ENCODE measurements at places on chromosomes 6 and 20. TPM values are rescaled to one million over a fixed set of nuclear protein-coding genes. Genes with fewer than 3 reads are reported as not detected.

DNA sequence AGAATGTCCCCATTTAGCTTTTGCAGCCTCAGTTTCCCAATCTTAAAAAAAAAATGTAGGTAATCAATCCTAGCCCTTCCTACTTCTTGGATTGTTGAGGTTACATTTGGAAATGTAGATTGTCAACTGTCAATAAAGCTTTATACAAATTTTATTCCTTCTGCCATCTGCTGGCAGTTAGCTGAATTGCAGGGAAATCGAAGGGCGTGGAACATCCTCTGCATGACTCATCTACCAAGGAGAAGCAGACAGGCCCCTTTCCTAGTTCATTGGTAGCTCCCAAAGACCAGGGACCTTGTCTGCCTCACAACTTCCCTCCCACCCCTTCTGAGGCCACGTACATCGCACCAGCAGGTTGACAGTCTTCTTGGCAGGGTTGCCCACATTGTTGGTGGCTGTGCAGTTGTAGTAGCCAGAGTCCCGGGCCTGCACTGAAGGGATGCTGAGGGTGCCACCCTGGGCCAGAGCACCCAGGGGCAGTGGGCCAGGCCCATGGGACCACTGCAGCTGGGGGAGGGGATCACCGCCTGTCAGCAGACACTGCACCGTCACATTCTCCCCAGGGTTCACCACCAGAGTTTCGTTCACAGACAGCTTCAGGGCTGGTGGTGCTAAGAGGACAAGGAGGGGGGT is 43.6 kb downstream of the MDGA1 start:
- no peaks in the 10 kb centered on the region for H3K36me3 ChIP-seq
- peak; percentile 33 for DNase-seq
- H3K4me3 ChIP-seq: no peak overlapping the region
- no peaks in the 10 kb centered on the region for H3K27me3 ChIP-seq
- H3K27ac ChIP-seq: no peak overlapping the region

- peak; percentile 63 for DNase-seq
- no peak overlapping the region for H3K4me3 ChIP-seq
- no peaks in the 10 kb centered on the region for H3K4me1 ChIP-seq
- no peaks in the 10 kb centered on the region for H3K27me3 ChIP-seq
- H3K36me3 ChIP-seq: no peaks in the 10 kb centered on the region
Observed at GRCh38 chr6:7101290-7101689, 6.5 kb upstream of the RREB1 start.

Gene GDAP1L1
- 1.7 TPM for total RNA-seq

Gene ESR1
- 4.3 TPM for total RNA-seq

Gene COL21A1
- total RNA-seq: 6.6 TPM

DNA sequence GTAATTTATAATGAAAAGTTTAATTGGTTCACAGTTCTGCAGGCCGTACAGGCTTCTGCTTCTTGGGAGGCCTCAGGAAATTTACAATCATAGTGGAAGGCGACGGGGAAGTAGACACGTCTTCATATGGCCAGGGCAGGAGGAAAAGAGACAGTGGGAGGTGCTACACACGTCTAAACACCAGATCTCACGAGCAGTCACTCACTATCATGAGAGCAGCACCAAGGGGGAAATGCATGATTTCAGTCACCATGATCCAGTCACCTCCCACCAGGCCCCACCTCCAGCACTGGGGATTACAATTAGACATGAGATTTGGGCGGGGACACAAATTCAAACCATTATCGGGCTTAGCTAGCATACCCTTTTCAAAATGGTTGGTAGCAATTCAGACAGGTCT is 41.2 kb downstream of the EIF2S2 start:
- no peak overlapping the region for H3K4me3 ChIP-seq
- no peaks in the 10 kb centered on the region for H3K27me3 ChIP-seq
- H3K36me3 ChIP-seq: no peaks in the 10 kb centered on the region
- H3K4me1 ChIP-seq: peaks cover 11% of the 10 kb centered on the region
- no peak for DNase-seq

DNA sequence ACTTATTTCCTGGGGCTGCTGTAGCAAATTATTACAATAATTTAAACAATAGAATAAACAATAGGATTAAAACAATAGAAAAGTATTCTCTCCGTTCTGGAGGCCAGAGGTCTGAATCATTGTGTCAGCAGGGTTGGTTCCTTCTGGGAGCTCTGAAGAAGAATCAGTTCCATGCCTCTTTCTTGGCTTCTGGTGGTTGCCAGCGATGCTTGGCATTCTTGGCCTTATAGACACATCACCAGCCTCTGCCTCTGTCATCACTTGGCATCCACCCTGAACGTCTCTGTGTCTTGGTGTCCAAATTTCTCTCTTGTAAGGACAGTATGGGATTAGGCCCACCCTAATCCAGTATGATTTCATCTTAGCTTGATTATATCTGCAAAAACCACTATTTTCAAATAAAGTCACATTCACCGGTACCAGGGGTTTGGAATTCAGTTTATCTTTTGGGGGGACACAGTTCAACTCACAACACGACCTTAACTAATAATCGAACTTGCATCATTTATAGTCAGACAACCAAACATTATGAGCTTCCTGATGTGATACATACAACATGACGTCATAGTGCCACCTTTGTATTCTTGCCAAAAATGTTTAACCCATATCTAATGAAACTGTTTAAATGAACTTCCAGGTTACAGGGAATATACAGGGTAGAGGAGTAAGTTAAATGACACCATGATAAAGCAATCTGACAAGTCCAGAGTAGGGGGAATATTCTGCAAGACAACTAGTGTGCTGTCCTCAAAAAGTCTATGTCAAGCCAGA is 84.7 kb upstream of the RNF24 start:
- no peak overlapping the region for H3K27ac ChIP-seq
- H3K36me3 ChIP-seq: no peaks in the 10 kb centered on the region
- no peaks in the 10 kb centered on the region for H3K27me3 ChIP-seq

Gene TSBP1
- 11.8 TPM for total RNA-seq

DNA sequence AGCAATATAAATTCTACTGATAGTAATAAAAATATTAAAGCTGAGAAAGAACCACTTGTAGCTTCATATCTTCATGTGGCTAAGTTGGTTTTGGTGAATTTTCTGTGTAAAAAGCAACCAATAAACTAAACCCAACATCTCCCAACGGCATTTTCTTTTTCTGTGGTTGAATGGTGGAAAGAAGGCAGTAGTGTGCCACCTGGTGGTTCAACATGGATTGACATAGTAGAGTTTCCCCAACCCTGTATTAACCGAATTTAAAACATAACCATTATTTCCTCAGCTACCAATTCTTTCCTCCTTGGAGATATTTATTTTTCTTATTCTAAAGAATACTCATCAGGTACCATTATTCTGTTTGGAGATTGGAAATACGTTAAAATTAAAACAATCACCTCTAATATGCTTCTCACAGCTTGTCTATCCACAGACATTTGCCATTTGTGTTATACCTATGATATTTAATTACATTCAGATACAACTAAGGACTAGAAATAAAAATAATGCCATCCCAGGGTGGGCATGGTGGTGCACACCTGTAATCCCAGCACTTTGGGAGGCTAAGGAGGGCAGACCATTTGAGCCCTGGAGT is 117.1 kb upstream of the EEF1E1 start:
- H3K4me3 ChIP-seq: no peak overlapping the region
- H3K4me1 ChIP-seq: no peaks in the 10 kb centered on the region
- no peaks in the 10 kb centered on the region for H3K36me3 ChIP-seq
- no peaks in the 10 kb centered on the region for H3K27me3 ChIP-seq
- no peak overlapping the region for H3K27ac ChIP-seq
- peak; percentile 71 for DNase-seq

DNA sequence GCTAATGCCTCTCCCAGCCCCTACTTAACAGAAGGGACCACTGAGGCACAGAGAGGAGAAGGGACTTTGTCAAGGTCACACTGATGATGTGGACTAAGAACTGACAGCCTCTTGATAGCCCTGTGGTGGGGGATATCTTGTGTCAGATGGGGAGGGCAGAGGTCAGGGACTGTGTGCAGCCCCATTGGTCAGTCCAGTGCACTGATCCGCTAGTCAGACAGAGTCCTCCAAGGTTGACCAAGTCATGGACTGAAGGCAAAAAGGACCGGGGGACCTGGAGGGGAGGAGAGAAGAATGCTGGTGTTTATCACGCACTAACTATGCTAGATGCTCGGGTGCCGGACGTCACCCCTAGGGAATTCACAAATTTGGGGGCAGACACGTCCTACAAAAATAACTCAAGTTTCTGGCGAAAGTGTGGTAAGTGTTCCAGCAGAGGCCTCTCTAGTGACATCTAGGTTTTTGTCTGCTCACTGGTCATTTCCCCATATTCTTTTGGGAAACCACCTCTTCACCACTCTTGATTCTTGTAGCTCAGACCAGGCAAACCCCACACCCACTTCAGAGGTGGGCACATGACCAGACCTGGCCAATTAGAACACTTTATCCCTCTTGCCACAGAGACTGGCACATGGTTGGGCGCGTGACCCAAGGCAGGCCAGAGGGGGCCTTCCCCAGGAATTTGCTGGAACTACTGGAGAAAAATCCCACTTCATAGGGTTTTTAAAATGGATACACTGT is 21.0 kb downstream of the TCF15 start:
- no peak for DNase-seq
- H3K36me3 ChIP-seq: no peaks in the 10 kb centered on the region
- no peaks in the 10 kb centered on the region for H3K4me1 ChIP-seq
- no peaks in the 10 kb centered on the region for H3K27me3 ChIP-seq
- H3K4me3 ChIP-seq: no peak overlapping the region
- no peak overlapping the region for H3K27ac ChIP-seq

Gene TRIM10
- 0.25 TPM for total RNA-seq

DNA sequence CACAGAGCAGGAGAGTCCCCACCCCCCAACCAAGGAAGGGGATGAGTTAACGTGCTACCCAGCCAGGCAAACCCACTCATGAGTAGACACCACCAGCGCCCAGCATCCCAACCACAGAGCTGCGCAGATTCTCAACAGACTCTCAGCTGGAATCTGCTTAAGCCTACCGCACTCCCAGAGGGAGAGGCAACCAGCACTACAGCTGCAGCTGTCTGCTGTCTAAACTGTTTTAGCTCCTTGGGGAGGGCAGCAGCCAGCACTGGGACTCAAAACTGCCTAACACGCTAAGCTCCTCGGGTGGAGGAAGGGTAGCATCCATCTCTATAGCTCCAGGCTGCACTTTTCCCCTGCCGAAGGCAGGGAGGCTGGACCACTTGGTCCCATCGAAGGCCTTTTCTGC is 539.8 kb downstream of the EPHA7 start:
- no peaks in the 10 kb centered on the region for H3K4me1 ChIP-seq
- H3K27me3 ChIP-seq: no peaks in the 10 kb centered on the region
- no peaks in the 10 kb centered on the region for H3K36me3 ChIP-seq
- DNase-seq: no peak
- H3K27ac ChIP-seq: no peak overlapping the region

DNA sequence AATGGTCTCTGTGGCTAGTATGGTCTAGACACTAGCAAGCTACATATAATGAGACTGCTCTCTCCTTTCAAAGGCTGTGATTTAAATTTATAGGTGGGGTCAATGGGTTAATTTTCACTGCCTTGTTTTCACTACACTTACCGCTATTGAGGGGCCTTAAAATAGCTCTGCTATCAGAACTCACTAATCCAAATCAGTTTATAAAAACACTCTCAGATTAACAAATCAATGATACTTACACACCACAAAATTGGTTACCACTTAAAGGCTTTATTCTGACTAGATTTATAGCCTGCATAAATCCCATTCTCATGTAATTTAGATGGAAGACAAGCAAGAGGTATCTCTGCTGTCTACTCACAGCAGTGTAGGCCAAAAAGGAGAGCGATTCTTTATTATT is 313.0 kb upstream of the AGPAT4 start:
- H3K4me1 ChIP-seq: no peaks in the 10 kb centered on the region
- no peak overlapping the region for H3K4me3 ChIP-seq
- DNase-seq: no peak
- H3K27me3 ChIP-seq: no peaks in the 10 kb centered on the region

Gene BTNL2
- not detected for total RNA-seq

Gene COL11A2
- total RNA-seq: 8.6 TPM

- no peak for DNase-seq
- no peak overlapping the region for H3K27ac ChIP-seq
- H3K36me3 ChIP-seq: no peaks in the 10 kb centered on the region
- no peaks in the 10 kb centered on the region for H3K4me1 ChIP-seq
Observed at GRCh38 chr6:108510461-108511319, 50.0 kb upstream of the FOXO3 start.

- H3K4me3 ChIP-seq: no peak overlapping the region
- peak overlapping the region; percentile 80 for H3K27ac ChIP-seq
- no peak for DNase-seq
- H3K4me1 ChIP-seq: peaks cover 63% of the 10 kb centered on the region
Observed at GRCh38 chr6:143744551-143745165, 66.9 kb downstream of the PHACTR2 start.

DNA sequence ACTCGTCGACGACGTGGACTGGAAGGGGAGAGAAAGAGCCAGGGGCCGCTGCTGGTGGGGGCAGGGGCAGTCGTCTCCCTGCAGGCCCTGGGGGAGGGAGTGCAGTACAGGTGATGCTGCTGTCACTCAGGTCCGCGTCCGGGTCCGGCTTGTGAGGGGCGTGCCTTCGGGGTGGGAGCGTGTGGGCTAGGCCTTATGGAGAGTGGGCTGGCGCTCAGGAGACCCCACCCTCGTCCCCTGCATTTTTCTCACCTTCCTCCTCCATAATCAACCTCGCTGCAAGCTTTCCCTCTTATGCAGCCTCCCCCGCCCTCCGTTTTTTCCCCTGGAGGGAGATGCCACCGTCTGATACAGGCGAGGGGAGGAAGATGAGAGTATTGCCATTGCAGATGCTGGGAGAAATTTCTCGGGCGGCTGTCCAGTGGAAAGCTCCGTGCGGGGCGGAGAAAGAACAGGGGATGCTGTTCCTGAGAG is 632 bp downstream of the PCMT1 start:
- peak overlapping the region; percentile 72 for H3K27ac ChIP-seq
- no peaks in the 10 kb centered on the region for H3K36me3 ChIP-seq
- H3K4me1 ChIP-seq: peaks cover 16% of the 10 kb centered on the region
- DNase-seq: peak; percentile 81
- H3K4me3 ChIP-seq: peak overlapping the region; percentile 96
- no peaks in the 10 kb centered on the region for H3K27me3 ChIP-seq

DNA sequence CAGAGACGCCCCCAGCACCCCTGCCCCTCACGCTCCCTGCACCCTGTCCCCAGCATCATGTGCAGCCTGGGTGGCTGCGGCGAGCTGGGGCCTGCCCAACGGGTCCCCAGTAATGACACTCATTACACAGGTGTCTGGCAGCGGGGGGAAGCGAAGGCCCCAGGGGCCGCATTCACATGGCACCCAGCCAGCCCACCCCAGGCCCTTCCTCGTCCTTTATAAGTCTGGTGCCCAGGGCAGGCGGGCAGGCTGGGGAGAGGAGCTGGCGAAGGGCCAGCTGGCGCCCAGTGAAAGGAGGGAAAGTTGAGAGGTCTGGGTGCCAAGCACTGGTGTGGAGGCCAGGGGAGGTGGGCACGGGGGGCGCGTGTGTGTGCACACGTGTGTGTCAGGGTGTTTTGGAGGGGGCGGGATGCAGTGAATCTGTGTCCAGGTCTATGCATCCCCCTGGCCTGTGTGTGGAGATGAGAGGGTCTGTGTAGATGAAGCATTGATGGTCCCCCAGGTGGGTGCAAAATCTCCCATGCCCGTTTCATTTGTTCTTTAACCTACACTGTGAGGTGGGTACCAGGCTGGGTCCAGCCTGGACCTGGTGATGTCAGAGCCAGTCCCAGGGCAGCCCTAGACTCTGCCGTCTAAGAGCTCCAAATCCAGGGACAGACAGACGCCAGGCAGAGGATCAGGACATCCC is 105.3 kb downstream of the CEBPB start:
- H3K27ac ChIP-seq: peak overlapping the region; percentile 1
- no peaks in the 10 kb centered on the region for H3K27me3 ChIP-seq

- peak overlapping the region; percentile 75 for H3K4me3 ChIP-seq
- DNase-seq: peak; percentile 31
- no peaks in the 10 kb centered on the region for H3K27me3 ChIP-seq
- no peaks in the 10 kb centered on the region for H3K36me3 ChIP-seq
Observed at GRCh38 chr6:90294989-90295853, 1.4 kb downstream of the BACH2 start.

All from testis (tissue), 5 donors.